Foreskin keratinocyte (primary cell): ENCODE measurements at places on chromosomes 1 and 21. TPM values are rescaled to one million over a fixed set of nuclear protein-coding genes. Genes with fewer than 3 reads are reported as not detected.

The RAB4A gene
- total RNA-seq: 24.4 and 27.1 TPM in 2 replicates

The PTAFR gene
- 5.9 and 6.7 TPM in 2 replicates for total RNA-seq

The CLCA2 gene
- 118 and 162 TPM in 2 replicates for total RNA-seq

The IFNLR1 gene
- total RNA-seq: 10.9 and 11.9 TPM in 2 replicates

The KCNT2 gene
- 0.03 TPM in 1 of 2 replicates, not detected in the other for total RNA-seq

The PATJ gene
- total RNA-seq: 39.1 and 44.5 TPM in 2 replicates

The GPR157 gene
- 4.9 and 5.0 TPM in 2 replicates for total RNA-seq

The PHC2 gene
- total RNA-seq: 98.4 and 117 TPM in 2 replicates

The SYT14 gene
- total RNA-seq: 4.1 and 7.1 TPM in 2 replicates

The AMY2A gene
- not detected in 2 replicates for total RNA-seq

The KRTAP12-3 gene
- not detected in 2 replicates for total RNA-seq

The TMEM240 gene
- 0.28 and 0.37 TPM in 2 replicates for total RNA-seq

The PGBD5 gene
- 0.14 and 0.20 TPM in 2 replicates for total RNA-seq

The NTMT2 gene
- total RNA-seq: not detected in 2 replicates

The OR6K3 gene
- total RNA-seq: not detected in 2 replicates

The CYP4A11 gene
- total RNA-seq: not detected in 2 replicates

The BCAR3 gene
- 138 and 139 TPM in 2 replicates for total RNA-seq

The MAB21L3 gene
- total RNA-seq: 0.07 TPM in 2 replicates

The TTC24 gene
- total RNA-seq: not detected in 2 replicates

The PER3 gene
- 6.9 and 9.9 TPM in 2 replicates for total RNA-seq

The LCE1F gene
- total RNA-seq: 0.42 and 0.61 TPM in 2 replicates

The RGS18 gene
- 0.35 and 0.48 TPM in 2 replicates for total RNA-seq

The UBL4B gene
- total RNA-seq: not detected in 2 replicates

The TXLNA gene
- 52.0 and 54.3 TPM in 2 replicates for total RNA-seq

The HFM1 gene
- 0.04 and 0.20 TPM in 2 replicates for total RNA-seq

The RGS8 gene
- total RNA-seq: not detected in 2 replicates

The SHE gene
- total RNA-seq: not detected in 2 replicates

The ZSCAN20 gene
- 4.7 and 4.8 TPM in 2 replicates for total RNA-seq

The MRPS21 gene
- total RNA-seq: 60.0 and 60.1 TPM in 2 replicates

The JMJD4 gene
- total RNA-seq: 24.2 and 26.2 TPM in 2 replicates

The AMY2B gene
- 1.9 and 2.6 TPM in 2 replicates for total RNA-seq

The SPRR5 gene
- total RNA-seq: 0.24 and 0.32 TPM in 2 replicates

The UBAP2L gene
- 107 and 122 TPM in 2 replicates for total RNA-seq

The SPATA46 gene
- not detected in 2 replicates for total RNA-seq

The SNX7 gene
- 40.1 and 40.9 TPM in 2 replicates for total RNA-seq

The PALMD gene
- total RNA-seq: 0.95 and 1.0 TPM in 2 replicates

The PDC gene
- not detected in 2 replicates for total RNA-seq

The NUAK2 gene
- total RNA-seq: 15.1 and 21.6 TPM in 2 replicates

The TOE1 gene
- total RNA-seq: 13.3 and 14.4 TPM in 2 replicates

The SPOCD1 gene
- total RNA-seq: 3.2 and 4.8 TPM in 2 replicates

The LCE7A gene
- not detected in 2 replicates for total RNA-seq

The PTPRF gene
- total RNA-seq: 147 and 186 TPM in 2 replicates

The TNNI3K gene
- not detected in 2 replicates for total RNA-seq

The FCRL1 gene
- total RNA-seq: not detected in 2 replicates

The TIAM1 gene
- 13.1 and 14.6 TPM in 2 replicates for total RNA-seq

The TEX38 gene
- not detected in 2 replicates for total RNA-seq

The MAST2 gene
- total RNA-seq: 17.5 and 21.7 TPM in 2 replicates

The CACNA1S gene
- not detected in 2 replicates for total RNA-seq

The MACF1 gene
- 138 and 151 TPM in 2 replicates for total RNA-seq

The KCTD3 gene
- total RNA-seq: 38.5 and 41.8 TPM in 2 replicates

The CDK11A gene
- total RNA-seq: 9.8 and 19.5 TPM in 2 replicates

The TESK2 gene
- 2.0 and 2.2 TPM in 2 replicates for total RNA-seq

The SIKE1 gene
- 44.0 and 44.3 TPM in 2 replicates for total RNA-seq

The SPRR2E gene
- total RNA-seq: 3.5 and 5.9 TPM in 2 replicates

The TNFSF4 gene
- total RNA-seq: 0.35 and 0.75 TPM in 2 replicates

The VANGL2 gene
- 8.0 and 9.9 TPM in 2 replicates for total RNA-seq
